ENCODE measurements at places on chromosomes 5 and 9.

DNA sequence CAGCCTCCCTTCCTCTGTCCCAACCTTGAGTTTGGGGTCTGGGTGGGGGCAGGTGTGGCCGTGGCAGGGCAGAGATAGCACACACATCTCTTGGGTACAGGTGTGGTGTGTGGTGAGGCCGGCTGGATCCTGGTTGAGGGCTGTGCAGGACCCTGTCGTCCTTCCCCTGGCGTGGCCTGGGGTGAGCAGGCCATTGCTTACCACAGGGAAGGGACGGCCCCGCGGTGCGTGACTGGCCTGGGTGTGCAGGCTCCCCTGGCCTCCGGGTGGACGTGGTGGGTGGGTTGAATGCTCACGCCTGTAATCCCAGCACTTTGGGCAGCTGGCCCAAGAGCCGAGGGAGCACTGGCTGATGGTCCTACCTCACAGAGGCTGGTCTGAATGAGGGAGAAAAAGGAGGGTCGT, 1.2 kb downstream of the ARRDC1 start:
- H3K27me3 ChIP-seq: no peaks in the 10 kb centered on the region
- DNase-seq: peak; percentile 41
- no peaks in the 10 kb centered on the region for H3K36me3 ChIP-seq
- peak overlapping the region; percentile 79 for H3K4me3 ChIP-seq
- peak overlapping the region; percentile 97 for H3K27ac ChIP-seq
- H3K4me1 ChIP-seq: peaks cover 5% of the 10 kb centered on the region

- no peak overlapping the region for H3K27ac ChIP-seq
- H3K27me3 ChIP-seq: no peaks in the 10 kb centered on the region
- no peak for DNase-seq
- H3K4me1 ChIP-seq: no peaks in the 10 kb centered on the region
- H3K4me3 ChIP-seq: no peak overlapping the region
Observed at GRCh38 chr9:10387282-10387681, 225.5 kb downstream of the PTPRD start.

DNA sequence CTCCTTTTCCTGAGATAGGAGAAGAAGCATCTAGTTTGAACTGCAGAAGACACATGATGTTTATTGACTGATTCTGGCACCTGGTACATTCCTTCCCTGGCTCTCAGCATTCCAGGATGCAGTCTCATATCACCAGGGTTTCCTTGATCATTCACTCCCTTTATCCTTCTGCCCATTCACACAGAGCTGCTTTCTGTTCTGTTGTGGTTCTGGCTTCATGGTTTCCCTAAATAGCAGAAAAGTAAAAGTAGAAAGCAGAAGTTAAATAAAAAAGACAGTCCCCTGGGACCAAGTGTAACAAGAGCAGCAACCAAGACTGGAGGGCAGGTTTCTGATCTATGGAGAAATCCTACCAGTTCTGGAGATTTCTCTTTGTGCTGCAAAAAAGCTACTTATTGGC, 3.2 kb downstream of the IFNA8 start:
- DNase-seq: no peak
- H3K36me3 ChIP-seq: no peaks in the 10 kb centered on the region
- no peak overlapping the region for H3K27ac ChIP-seq
- H3K27me3 ChIP-seq: no peaks in the 10 kb centered on the region

- no peaks in the 10 kb centered on the region for H3K4me1 ChIP-seq
- no peak overlapping the region for H3K4me3 ChIP-seq
- H3K27me3 ChIP-seq: no peaks in the 10 kb centered on the region
- no peaks in the 10 kb centered on the region for H3K36me3 ChIP-seq
- no peak for DNase-seq
Observed at GRCh38 chr9:80605129-80605528, 1033.4 kb downstream of the TLE4 start.

- no peaks in the 10 kb centered on the region for H3K27me3 ChIP-seq
- no peak overlapping the region for H3K4me3 ChIP-seq
- no peaks in the 10 kb centered on the region for H3K36me3 ChIP-seq
- H3K27ac ChIP-seq: no peak overlapping the region
- H3K4me1 ChIP-seq: no peaks in the 10 kb centered on the region
Observed at GRCh38 chr5:2579126-2579525, 172.4 kb downstream of the IRX2 start.

- H3K4me1 ChIP-seq: no peaks in the 10 kb centered on the region
- DNase-seq: no peak
- peaks cover 47% of the 10 kb centered on the region for H3K27me3 ChIP-seq
- H3K27ac ChIP-seq: no peak overlapping the region
Observed at GRCh38 chr9:132124800-132125199, 37.1 kb upstream of the NTNG2 start.

DNA sequence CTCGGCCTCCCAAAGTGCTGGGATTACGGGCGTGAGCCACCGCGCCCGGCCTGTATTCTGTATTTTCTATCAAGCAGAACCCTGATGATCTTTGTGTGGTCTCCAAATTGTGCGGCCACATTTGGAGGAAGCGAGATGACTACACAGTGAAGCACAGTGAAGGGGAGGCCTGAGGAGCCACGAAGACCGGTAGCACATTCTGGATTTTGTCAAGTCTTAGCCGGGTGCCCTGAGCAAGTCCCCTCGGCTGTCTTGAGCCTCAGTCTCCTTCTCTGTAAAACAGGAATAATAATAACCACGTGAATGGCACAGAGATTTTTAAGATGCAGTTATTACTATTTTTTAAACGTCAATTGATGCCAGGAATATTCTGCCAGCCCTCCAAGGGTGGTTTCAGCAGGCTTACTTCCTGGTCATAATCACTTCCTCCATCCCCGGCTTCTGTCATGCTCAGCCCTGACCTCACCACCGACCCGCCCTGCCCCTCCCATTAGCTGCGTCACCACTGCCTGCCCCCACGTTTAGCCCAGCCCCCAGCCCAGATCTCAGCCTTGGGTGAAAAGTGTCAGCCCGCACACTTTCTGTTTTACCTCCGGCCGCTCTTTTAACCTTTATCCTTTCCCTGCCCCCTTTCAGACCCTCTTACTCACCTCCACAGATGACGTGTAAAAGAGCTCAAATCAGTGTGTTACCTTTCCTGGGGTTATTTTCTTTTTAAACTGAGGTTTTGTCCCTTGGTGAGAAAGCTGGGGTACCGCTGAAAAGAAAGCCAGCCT, 27.0 kb upstream of the ERGIC1 start:
- H3K4me3 ChIP-seq: peak overlapping the region; percentile 21
- DNase-seq: peak; percentile 97
- peak overlapping the region; percentile 78 for H3K27ac ChIP-seq
- H3K27me3 ChIP-seq: no peaks in the 10 kb centered on the region

- no peak for DNase-seq
- H3K4me1 ChIP-seq: no peaks in the 10 kb centered on the region
- no peaks in the 10 kb centered on the region for H3K36me3 ChIP-seq
- no peak overlapping the region for H3K27ac ChIP-seq
- H3K27me3 ChIP-seq: peaks cover 78% of the 10 kb centered on the region
- no peak overlapping the region for H3K4me3 ChIP-seq
Observed at GRCh38 chr9:34623374-34624235, 3.3 kb upstream of the DCTN3 start.

DNA sequence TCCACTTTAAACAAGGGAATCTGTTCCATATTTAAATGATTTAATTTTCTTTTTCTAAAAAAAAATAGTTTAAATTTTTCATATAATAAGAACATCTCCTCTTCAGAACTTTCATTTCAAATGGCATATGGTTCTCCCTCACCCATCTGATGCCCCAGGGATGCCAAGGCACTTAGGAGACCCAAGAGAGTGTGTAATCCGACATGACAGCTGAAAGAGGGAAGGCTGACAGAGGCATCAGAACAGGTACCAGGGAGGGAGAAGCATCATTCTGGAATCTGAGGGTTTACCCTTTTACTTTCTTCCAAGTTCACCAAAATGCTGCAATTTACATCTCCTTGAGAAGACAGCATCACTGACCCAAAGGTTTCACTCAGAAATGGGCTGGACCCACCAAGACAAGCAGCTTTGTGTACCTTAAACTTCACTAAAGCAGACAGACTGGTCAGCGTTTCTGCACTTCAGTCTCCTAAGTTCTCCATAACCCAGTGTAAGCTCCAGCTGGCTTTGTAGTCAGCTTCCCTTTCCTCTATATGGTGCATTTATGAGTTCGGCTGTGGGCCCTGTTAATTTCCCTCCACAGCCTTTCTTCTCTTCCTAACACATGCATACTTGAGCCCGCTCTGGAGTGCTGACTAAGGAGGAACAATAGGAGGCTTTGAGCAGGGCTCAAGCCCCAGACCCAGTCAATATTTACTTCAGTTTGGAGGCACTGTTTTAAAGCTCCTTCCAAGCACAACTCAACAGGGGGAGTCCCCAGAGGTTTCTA, 17.7 kb downstream of the EFNA5 start:
- H3K27me3 ChIP-seq: no peaks in the 10 kb centered on the region
- H3K27ac ChIP-seq: no peak overlapping the region
- no peaks in the 10 kb centered on the region for H3K36me3 ChIP-seq
- H3K4me3 ChIP-seq: no peak overlapping the region
- DNase-seq: no peak

DNA sequence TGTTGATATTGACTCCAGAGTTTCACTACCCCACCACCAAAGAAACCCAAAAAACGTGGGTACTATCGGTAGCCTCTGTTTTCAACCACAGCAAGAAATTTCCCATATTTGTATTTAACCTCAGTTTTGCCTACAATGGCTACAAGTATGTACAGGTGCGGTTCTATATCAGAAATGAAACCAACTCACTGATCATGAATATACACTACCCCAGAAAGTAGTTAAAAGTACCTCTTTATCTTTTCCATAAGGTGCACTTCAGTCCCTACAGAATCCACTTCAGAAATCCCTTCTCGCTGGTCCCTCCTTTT, 140.6 kb upstream of the SLC12A2 start:
- H3K4me3 ChIP-seq: no peak overlapping the region
- no peaks in the 10 kb centered on the region for H3K27me3 ChIP-seq
- peaks cover 2% of the 10 kb centered on the region for H3K4me1 ChIP-seq
- no peak for DNase-seq

- no peak for DNase-seq
- H3K27ac ChIP-seq: no peak overlapping the region
- H3K27me3 ChIP-seq: no peaks in the 10 kb centered on the region
- H3K4me1 ChIP-seq: peaks cover 6% of the 10 kb centered on the region
- no peak overlapping the region for H3K4me3 ChIP-seq
- H3K36me3 ChIP-seq: no peaks in the 10 kb centered on the region
Observed at GRCh38 chr9:97717866-97718265, 20.7 kb upstream of the XPA start.

GRCh38 chr9:135468854-135469521, 10.6 kb upstream of the PPP1R26 start:
- no peaks in the 10 kb centered on the region for H3K4me1 ChIP-seq
- H3K27me3 ChIP-seq: peaks cover 2% of the 10 kb centered on the region
- H3K36me3 ChIP-seq: peaks cover 4% of the 10 kb centered on the region
- peak; percentile 58 for DNase-seq

GRCh38 chr9:36632892-36633291, 60.2 kb downstream of the MELK start:
- no peaks in the 10 kb centered on the region for H3K36me3 ChIP-seq
- no peak overlapping the region for H3K27ac ChIP-seq
- no peak overlapping the region for H3K4me3 ChIP-seq
- no peaks in the 10 kb centered on the region for H3K4me1 ChIP-seq
- DNase-seq: peak; percentile 38
- H3K27me3 ChIP-seq: no peaks in the 10 kb centered on the region

DNA sequence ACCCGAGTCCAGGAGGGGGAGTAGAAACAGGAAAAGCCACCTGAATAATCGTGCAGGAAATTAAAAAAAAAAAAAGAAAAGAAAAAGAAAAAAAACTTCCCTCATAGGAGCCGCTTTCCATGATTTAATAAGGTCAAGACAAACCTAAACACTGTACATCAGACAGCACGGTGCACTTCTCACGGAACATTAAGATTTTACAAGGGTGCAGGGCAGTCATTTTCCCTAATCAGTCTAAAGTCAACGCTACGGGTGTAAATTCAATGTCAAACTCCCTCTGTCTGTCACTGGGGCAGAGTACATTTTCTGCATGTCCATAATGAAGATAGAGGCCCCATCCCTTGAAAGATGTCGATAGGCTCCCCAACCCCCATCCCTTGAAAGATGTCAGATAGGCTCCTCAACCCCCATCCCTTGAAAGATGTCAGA, 139.7 kb downstream of the TSSK1B start:
- H3K27me3 ChIP-seq: no peaks in the 10 kb centered on the region
- H3K4me3 ChIP-seq: peak overlapping the region; percentile 60
- peaks cover 5% of the 10 kb centered on the region for H3K4me1 ChIP-seq
- no peak for DNase-seq
- H3K36me3 ChIP-seq: no peaks in the 10 kb centered on the region

- no peaks in the 10 kb centered on the region for H3K27me3 ChIP-seq
- H3K4me1 ChIP-seq: no peaks in the 10 kb centered on the region
- H3K27ac ChIP-seq: no peak overlapping the region
- no peaks in the 10 kb centered on the region for H3K36me3 ChIP-seq
- DNase-seq: no peak
Observed at GRCh38 chr5:134432174-134432573, 20.5 kb upstream of the CDKN2AIPNL start.

- no peaks in the 10 kb centered on the region for H3K4me1 ChIP-seq
- no peak overlapping the region for H3K4me3 ChIP-seq
- DNase-seq: no peak
- no peaks in the 10 kb centered on the region for H3K27me3 ChIP-seq
- peaks cover 2% of the 10 kb centered on the region for H3K36me3 ChIP-seq
Observed at GRCh38 chr9:5052838-5053237, 67.8 kb downstream of the JAK2 start.

DNA sequence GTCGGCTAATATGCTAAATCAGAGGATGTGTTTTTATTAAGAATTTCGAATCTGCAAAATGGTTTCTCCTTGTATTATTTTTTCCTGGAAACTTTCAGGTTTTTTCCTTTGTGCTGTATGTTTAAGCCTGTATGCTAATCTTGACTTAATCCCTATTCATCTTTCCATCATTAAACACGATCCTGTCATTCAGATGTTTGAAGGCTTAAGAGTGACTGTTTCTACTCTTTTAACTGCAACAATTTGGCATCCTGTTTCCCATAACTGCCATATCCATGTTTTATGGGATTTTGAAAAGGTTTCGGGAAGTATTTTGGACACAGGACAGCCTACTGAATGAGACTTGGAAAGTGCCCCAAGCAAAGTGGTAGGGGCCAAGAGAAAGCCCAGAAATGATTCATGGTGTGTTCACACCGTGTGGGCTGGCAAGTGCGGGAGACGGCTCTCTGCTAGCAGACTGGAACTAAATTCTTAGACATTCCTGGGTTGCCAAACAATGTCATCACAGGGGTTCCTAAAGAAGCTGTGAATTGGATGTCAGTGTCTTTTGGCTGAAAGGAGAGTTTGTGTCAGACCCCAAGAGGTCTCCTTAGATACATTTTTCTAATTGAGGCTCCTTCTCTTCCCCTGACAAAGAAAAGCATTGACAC, 125.4 kb upstream of the ADAMTS16 start:
- H3K36me3 ChIP-seq: no peaks in the 10 kb centered on the region
- no peak overlapping the region for H3K27ac ChIP-seq
- H3K4me1 ChIP-seq: no peaks in the 10 kb centered on the region
- H3K27me3 ChIP-seq: no peaks in the 10 kb centered on the region
- no peak overlapping the region for H3K4me3 ChIP-seq

- no peaks in the 10 kb centered on the region for H3K36me3 ChIP-seq
- H3K27ac ChIP-seq: no peak overlapping the region
- H3K4me3 ChIP-seq: no peak overlapping the region
- no peak for DNase-seq
Observed at GRCh38 chr5:81782811-81783210, 31.9 kb upstream of the SSBP2 start.

GRCh38 chr5:35833224-35833623, 23.5 kb upstream of the IL7R start:
- no peaks in the 10 kb centered on the region for H3K4me1 ChIP-seq
- peak overlapping the region; percentile 21 for H3K27ac ChIP-seq
- H3K4me3 ChIP-seq: no peak overlapping the region
- no peaks in the 10 kb centered on the region for H3K27me3 ChIP-seq

Data from small intestine (tissue), 16 donors.